ENCODE measurements at places on chromosomes 4 and X.

DNA sequence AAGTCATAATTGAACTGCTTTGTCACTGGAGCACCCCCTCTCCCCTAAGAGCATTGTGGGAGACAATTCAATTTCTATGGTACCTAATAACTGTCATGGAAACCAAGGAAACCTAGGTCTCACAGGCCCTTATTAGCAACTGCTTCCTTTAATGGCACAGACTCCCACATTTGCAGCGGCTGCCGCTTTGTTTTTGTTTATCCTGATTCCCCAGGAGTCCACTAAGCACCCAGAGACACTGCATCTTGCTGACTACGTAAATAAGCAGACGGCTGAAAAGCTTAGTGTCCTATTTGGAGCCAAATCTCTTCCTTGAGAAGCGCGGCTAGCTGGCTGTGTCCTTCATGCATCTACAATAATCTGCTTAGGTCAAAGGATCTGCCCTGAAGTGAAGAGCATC is 494.4 kb downstream of the TMA16 start:
- DNase-seq = no peak

- no peak for DNase-seq
Measured at GRCh38 chr4:21716531-21716930, 232.0 kb downstream of the KCNIP4 start.

- DNase-seq = no peak
Measured at GRCh38 chr4:114400531-114400930, 198.1 kb upstream of the UGT8 start.

DNA sequence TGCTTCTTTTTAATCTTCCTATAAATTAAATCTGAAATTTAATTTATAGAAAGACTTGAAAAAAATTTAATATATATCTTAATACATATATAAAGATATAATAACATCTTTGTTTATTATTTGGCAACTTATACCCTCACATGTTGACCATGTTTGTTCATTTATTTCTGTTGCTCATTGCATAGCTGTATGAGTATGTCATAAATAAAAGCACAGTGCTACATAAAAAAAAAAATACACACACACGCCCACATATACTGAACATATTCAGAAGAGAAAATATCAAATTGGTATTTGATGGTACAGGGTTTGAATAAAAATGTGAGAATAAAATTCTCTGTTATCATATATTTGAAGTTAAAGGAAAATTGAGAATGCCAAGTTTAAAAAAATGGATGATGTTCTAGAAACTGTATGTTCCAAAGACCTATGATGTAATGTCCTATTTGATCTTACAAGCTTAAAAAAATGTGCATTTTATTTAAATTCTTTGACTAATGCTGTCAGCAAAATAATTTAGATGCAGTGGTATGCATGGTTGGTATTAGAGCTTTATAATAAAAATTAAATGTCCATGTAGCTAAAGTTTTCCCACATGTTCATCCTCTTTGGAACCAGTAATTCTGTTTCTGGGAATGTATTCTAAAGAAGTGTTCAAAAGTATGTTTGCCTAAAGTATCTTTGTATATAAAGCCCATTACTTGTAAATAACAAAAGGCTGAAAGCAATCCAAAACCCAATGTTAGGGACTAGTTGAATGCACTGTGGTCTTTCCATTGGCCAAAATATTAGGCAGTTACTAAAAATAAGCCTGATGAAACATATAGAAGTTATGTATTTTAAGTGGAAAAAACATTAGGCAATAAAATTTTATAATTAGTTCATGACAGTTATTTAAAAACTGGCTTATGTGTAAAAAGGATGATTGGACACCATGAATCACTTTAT is 12.9 kb downstream of the TMEM184C start:
- no peak for DNase-seq

- DNase-seq = no peak
Measured at GRCh38 chr4:33064238-33064637, 2344.1 kb downstream of the PCDH7 start.

DNA sequence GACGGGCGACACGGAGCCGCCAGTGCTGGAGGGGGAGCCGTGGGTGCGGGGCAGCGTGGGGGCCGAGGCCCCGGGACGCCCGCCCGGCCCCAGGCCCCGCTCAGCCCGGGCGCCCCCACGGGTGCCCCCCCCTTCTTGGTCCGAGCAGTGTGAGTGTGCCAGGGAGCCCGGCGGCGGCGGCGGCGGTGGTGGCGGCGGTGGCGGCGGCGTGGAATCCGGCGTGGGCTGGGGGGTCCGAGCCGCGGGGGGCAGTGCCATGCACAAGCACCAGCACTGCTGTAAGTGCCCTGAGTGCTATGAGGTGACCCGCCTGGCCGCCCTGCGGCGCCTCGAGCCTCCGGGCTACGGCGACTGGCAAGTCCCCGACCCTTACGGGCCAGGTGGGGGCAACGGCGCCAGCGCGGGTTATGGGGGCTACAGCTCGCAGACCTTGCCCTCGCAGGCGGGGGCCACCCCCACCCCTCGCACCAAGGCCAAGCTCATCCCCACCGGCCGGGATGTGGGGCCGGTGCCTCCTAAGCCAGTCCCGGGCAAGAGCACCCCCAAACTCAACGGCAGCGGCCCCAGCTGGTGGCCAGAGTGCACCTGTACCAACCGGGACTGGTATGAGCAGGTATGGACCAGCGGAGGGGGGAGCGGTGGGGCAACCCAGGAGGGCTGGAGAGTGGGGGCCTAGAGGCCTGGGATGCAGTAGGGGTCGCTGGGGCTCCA is 466 bp downstream of the DLG3 start:
- no peak for DNase-seq

GRCh38 chrX:114611018-114611619 is 27.2 kb downstream of the HTR2C start:
- no peak for DNase-seq

DNA sequence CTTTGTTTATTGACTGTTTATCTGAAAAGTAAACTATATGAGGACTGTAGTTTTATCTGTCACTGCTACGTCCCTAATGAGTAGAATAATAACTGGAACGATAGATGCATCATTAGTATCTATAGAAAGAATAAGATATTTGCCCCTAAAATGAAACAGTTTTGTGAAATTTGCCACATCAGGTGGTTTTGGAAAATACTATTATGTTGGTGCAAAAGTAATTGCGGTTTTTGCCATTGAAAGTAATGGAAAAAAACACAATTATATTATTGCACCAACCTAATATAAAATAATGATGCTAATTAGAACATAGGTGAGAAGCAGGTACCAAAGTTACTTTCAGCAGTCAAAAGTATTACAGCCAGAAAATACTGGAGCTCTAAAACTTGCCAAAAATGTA is 158.3 kb downstream of the PABPC4L start:
- no peak for DNase-seq

DNA sequence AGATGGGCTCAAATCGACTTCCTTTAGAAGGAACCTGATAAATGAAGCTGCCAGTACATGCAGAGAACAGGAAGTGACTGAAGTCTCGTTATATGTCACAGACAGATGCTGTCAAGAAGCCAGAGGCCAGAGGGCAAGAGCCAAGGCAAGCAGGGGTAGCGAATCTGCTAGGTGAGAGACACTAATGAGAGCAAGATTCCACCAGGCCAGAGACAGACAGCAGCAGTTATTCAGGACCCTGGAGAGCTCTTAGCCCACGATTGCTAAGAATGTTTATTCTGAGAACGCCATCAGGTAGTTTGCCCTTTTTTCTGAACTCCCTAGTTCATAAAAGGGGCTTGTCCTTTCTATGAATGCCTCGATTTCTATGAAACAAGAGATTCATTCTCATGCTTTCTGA is 73.7 kb downstream of the BEND2 start:
- DNase-seq = no peak

DNA sequence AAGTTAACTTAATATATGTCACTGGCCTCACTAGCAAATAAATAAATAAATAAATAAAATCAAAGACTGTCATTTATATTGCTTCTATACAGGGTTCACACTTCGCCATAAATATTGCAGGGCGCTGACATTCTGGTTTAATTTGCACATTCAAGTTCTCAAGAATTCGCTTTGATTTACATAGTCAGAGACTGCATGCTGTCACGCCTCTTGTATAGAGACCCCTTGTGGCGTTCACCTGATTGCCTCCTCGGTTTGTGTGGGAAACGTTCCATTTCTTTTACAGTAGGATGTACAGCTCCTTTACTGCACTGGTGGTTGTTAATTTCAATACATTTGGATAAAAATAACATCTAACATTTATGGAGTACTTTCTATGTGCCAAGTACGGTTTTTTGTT is 71.3 kb upstream of the ADGRG2 start:
- no peak for DNase-seq

DNA sequence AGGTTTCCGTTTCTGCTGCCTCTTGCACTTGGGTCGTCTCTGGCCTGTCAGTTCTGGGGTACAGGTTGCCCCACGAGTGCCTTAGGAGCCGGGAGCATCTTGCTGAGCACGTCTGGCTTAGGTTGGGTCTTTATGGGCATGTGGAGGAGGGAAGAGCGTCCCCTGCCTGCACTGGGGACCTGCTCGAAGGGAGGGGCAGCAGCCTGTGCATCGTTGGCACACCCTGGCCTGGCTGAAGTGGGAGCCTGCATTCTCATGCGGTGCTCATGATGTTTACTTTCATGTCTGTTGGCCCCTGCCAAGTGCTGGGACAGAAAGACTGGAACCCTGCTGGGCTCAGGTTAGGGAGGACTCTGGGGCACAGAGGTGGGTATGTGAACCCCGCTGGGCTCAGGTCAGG is 23.8 kb upstream of the TADA2B start:
- no peak for DNase-seq

GRCh38 chr4:68375667-68376559 is 26.0 kb upstream of the YTHDC1 start:
- peak; percentile 47 for DNase-seq

- no peak for DNase-seq
Measured at GRCh38 chr4:124515591-124515990, 196.9 kb downstream of the ANKRD50 start.

- DNase-seq = no peak
Measured at GRCh38 chr4:47536966-47537365, 51.9 kb downstream of the ATP10D start.

- DNase-seq = peak; percentile 17
Measured at GRCh38 chr4:1722551-1723118, 1.3 kb downstream of the TACC3 start.
